Nephron progenitor cell (in vitro differentiated cells): ENCODE measurements at places on chromosomes 7 and 10.
A peak's percentile ranks its signal among the peaks of the same experiment; 100 is the strongest.

DNA sequence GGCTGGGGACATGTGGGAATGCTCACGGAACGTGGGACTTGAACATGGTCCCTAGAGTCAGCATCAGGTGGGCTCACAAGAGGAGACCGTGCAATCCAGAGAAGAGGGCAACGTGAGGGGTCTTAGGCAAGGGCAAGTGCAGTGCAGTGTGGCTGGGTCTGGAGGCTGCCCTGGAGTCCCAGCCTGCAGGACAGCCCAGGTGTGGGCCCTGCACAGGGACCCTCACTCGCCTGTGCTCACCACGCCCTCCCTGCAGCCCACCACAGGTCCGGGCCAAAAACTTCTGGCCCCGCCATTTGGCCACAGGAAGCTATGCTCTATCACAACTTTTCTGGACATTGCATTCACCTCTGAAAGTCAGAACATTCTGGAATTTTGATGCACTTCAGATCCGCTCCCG lies 133.5 kb downstream of the PAXIP1 start:
- no peak for DNase-seq

DNA sequence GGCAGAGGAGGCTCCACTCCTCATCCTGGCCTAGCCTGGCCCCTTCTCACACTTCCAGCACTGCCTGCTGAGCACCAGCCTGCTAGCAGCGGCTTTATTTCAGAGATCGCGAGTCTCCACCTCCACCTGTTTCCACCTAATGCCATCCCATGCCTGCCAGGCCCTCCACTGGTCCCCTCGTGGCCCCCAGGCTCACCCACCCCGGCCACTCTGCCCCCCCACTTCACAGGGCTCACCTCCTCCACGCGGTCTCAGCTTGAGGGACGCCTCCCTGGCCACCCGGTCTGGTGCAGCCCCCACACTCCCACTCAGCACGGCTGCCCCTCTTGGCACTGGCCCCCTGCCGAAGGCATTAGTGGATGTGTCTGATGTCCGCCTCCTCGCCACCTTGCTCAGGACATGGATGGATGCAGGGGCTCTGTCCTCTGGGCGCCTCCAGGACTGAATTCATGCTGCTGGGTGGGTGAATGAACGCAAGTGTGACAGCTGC lies 3.8 kb upstream of the NKX6-2 start:
- DNase-seq, result no peak

- DNase-seq, result no peak
Measured at GRCh38 chr7:29866490-29866930, 60.2 kb downstream of the WIPF3 start.

DNA sequence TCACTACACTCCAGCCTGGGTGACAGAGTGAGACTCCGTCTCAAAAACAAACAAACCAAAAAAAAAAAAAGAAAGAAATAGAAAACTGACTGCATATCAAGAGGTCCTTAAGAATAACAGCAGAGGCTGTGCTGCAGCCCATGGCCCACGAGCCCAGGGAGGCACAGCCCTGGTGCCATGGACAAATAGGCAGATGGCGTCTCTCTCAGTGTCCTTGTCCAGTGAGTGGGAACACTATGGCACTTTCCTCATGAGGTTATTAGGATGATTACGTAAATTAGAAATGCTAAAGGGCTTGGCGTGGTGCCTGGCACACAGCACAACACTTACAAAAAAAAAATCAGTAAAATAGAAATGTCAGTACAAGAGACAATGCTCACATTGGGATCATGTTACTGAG lies 33.4 kb upstream of the PFKP start:
- DNase-seq, result no peak

DNA sequence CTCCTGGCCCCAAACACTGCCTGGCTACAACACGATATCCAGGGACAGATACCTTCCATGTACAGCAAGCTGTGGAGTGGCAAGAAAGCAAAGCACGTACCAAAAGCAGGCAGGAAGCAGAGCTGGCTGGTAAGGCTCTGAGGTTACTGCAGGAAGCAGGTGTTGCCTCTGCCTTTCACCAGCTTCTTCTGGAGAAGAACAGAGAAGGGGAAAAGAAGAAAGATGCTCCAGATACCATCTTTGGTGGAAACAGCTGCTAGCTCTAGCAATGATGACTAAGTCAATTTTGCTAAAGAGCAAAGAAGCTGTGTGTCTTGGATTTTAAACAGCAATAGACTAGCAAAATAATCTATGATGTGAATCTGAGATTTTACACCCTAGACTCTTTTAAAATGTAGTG lies 34.9 kb upstream of the PRSS1 start:
- DNase-seq, result no peak

GRCh38 chr10:29257106-29257783 lies 31.6 kb upstream of the LYZL1 start:
- DNase-seq, result peak; percentile 28

GRCh38 chr10:74862625-74863024 lies 36.2 kb downstream of the KAT6B start:
- no peak for DNase-seq

- no peak for DNase-seq
Measured at GRCh38 chr7:120089968-120090367, 183.0 kb upstream of the KCND2 start.

DNA sequence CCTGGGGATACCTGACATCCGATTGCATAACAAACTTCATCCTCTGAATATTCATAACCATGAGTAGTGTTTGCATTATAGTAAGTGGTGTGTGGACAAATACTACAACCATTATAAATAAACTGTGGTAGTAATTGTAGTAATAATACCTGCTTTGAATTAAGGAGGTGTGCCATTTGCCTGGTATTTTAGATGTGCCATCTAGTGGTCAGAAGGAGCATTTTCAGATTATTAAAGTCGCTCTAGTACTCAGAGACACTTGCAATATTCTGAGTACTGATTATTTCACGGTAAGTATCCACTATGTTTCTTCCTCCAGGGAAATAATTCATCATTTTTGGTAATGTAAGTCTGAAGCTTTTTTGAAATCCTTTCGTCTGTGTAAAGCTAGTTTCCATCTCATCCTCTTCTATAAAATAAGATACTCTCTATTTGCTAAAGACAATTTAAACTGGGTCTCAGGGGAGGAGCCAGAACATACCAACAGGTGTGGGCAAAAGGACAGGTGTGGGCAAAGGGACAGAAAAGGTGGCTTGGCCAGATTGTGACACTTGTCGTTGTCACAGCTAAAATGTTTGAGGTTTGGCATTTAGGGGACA lies 115.3 kb upstream of the WDR11 start:
- DNase-seq, result no peak

- peak; percentile 98 for DNase-seq
Measured at GRCh38 chr10:32958085-32959005, at the start of gene ITGB1. Gene ITGB1, minus strand, starts transcription at chr10:32958230. Its CDS starts 22,672 bp downstream, at chr10:32935558.
